ENCODE measurements at places on chromosomes 6 and 20. TPM values are rescaled to one million over a fixed set of nuclear protein-coding genes. Genes with fewer than 3 reads are reported as not detected.
A peak's percentile ranks its signal among the peaks of the same experiment; 100 is the strongest.

Gene CUTA
- 105 TPM for total RNA-seq

Gene NOX3
- total RNA-seq, result not detected

Gene SCRT2
- total RNA-seq, result not detected

GRCh38 chr6:146582857-146583256, 15.9 kb upstream of the ADGB start:
- no peaks in the 10 kb centered on the region for H3K27me3 ChIP-seq
- H3K27ac ChIP-seq, result no peak overlapping the region
- H3K4me3 ChIP-seq, result no peak overlapping the region
- DNase-seq, result peak; percentile 60
- no peaks in the 10 kb centered on the region for H3K36me3 ChIP-seq

DNA sequence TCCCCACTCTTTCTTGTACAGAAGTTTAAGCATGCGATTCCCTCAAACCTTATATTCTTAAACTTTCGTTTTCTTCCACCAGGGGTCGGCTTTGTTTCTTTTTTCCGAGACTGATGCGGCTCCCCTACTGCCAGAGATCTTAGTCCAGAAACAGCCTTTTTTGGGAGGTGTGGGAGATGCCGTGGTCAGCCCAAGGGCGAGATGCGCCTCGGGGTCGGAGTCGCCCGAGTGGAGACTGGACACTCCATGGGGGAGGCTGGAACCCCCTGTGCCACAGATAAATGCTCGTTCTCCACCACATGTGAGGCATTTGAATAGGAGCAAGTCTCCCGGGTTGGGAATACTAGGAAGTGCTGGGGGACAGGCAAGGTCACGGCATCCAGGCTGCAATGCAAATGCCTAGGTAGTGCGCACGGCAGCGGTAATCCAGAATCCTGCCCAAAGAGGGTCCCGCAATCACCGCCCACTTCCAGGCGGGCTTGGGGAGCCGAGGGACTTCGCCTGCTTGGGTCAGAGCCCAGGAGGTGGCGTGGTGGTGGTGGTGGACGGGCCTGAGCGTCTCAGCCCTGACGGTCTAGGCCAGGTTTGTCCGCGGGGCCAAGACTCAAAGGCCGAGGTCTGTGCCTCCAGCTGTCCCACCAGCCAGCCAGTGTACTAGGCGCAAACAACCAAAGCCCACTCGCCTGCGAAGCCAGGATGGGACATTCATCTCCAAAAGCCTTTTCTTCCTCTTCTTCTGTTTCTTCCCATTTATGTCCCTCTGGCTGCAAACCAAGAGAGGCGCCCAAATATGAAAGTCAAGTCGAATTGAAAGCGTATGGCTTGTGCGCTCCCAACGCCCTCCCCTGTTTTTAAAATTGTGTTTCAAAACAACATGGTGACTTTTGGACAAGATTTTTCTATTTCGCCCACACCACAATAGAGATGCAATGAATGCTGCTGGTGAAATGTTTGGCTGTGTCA, 39.3 kb upstream of the OSTM1 start:
- H3K27me3 ChIP-seq, result no peaks in the 10 kb centered on the region
- H3K27ac ChIP-seq, result no peak overlapping the region
- H3K36me3 ChIP-seq, result no peaks in the 10 kb centered on the region
- DNase-seq, result peak; percentile 50
- H3K4me3 ChIP-seq, result no peak overlapping the region
- no peaks in the 10 kb centered on the region for H3K4me1 ChIP-seq

DNA sequence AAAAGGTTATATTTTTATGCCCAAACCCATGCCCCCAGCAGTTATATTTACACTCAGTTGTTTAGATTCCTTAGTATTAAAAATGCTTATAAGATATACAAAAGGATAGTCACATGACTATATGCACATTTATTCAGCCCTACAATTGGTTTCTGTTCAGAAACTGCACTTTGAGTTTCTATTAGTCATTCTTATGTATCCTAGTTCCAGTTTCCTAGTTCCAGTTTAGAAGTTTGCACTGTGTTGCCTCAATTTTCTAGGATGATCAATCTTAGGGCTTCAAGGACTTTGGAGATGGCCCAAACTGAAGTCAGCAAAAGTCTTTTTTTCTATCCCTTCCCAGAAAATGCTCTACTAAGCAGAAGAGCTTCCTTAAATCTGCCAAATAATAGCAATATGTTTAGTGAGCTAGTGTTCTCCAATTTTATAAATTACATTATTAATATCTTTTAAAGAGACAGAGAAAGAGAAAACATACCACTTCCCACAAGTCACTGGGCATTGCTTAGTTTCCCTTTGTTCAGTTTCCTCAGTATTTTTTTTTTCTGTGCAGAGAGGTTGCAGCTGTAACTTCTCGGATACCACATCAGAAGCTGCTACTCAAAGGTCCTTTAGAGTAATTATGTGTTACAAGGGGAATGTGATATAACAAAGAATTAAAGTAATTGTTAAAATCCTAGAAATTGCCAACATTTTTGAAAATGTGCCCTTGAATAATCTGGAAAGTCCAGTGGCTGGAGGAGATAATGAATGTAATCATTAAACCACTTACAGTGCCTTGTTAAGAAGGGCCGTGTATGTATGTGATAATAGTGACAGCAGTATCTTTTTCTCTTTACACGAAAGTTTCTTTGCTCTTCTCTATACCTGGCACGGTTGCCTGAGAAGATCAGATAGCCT, 138.8 kb downstream of the KHDRBS2 start:
- H3K27me3 ChIP-seq, result no peaks in the 10 kb centered on the region
- no peaks in the 10 kb centered on the region for H3K4me1 ChIP-seq
- H3K4me3 ChIP-seq, result no peak overlapping the region
- DNase-seq, result no peak
- H3K27ac ChIP-seq, result no peak overlapping the region
- no peaks in the 10 kb centered on the region for H3K36me3 ChIP-seq

DNA sequence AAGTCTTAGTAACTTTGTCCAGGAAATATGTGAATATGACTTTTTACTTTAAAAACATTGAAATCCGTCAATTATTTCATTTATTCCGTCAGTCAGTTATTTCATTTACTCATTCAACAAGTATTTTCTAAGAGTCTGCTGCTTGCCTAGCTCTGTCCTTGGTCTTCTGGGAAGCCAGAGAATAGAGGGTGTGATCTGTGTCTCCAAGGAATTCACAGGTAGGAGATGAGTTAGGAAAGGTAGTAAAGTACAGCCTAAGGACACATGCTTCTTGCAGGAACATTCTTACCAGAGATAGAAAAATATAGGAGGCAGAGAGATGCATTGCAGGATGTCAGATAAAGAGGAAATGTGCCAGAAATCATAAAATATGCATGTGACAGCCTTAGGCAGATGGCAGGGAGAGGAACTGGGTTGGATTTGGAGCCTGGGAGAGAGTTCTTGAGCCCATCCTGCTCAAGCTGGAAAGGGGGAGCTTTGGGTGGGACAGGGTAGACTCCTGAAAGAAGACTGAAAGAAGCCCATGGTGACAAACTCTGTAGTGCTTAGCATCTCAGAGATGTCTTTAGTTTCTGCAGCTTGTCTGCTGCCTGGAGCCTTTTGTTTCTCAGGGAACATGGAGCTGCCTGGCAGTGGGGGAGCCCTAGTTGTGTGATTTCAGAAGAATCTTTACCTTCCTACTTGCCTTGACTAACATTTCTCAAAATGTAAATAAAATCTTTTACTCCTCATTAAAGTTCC, 3.5 kb downstream of the SH3BGRL2 start:
- no peaks in the 10 kb centered on the region for H3K27me3 ChIP-seq
- H3K36me3 ChIP-seq, result no peaks in the 10 kb centered on the region
- H3K27ac ChIP-seq, result no peak overlapping the region
- DNase-seq, result no peak
- H3K4me1 ChIP-seq, result no peaks in the 10 kb centered on the region

DNA sequence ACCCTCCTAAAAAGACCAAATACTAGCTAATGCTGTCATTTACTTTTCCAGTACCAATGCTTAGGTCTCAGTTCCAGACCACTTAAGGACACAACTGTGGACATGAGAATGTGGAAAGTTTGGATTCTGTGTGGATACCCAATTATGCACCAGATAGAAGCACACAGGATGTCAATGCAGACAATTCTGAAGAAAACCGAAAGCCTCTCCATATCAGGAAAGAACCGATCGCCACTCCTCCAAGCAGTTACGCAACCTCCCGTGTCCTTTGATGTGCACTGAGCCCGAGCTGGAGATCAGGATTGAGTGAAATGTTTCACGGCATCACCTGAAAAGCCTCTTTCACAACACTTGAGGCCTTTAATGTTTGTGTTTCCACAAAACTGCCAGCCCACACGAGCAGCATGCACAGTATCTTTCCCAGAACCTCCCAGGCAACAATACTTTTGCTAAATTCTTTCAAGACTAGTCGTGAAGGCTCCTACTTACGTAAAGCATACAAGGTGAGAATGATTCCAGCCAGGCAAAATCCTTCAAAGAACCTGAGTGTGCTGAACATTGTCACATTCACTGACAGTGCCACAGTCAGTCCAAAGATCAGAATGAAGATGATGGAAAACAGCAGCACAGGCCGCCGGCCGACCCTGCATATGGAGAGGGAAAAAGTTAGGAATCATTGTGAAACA, 47.0 kb downstream of the SLC22A23 start:
- peak; percentile 79 for DNase-seq
- peak overlapping the region; percentile 44 for H3K4me3 ChIP-seq
- no peaks in the 10 kb centered on the region for H3K36me3 ChIP-seq
- no peaks in the 10 kb centered on the region for H3K4me1 ChIP-seq
- no peaks in the 10 kb centered on the region for H3K27me3 ChIP-seq

DNA sequence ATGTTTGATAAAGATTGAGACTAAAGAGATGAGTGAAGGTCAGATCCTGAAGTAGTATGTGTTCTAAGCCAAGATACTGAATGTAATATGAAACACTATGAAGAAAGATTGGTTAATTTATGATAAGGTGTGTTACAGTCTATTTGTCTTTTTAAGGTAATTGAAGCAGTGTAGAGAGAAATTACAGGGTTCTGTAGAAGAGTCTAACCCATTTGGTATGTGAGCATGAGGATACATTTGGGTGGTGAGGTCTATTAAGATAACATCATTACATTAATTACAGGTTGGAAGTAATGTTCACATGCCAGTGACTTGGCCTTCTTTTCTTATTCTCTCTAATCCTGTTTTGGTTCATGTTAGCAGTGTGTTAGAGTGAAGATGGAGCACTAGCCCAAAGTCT, 61.4 kb downstream of the AFDN start:
- DNase-seq, result no peak
- H3K4me3 ChIP-seq, result no peak overlapping the region
- no peaks in the 10 kb centered on the region for H3K4me1 ChIP-seq
- no peaks in the 10 kb centered on the region for H3K27me3 ChIP-seq
- H3K27ac ChIP-seq, result no peak overlapping the region

GRCh38 chr20:53917145-53918019, 153.0 kb downstream of the BCAS1 start:
- no peaks in the 10 kb centered on the region for H3K27me3 ChIP-seq
- peak overlapping the region; percentile 90 for H3K27ac ChIP-seq
- H3K4me1 ChIP-seq, result peaks cover 10% of the 10 kb centered on the region
- DNase-seq, result peak; percentile 25
- no peak overlapping the region for H3K4me3 ChIP-seq
- no peaks in the 10 kb centered on the region for H3K36me3 ChIP-seq

GRCh38 chr20:32638848-32639247, 34.9 kb downstream of the C20orf203 start:
- no peaks in the 10 kb centered on the region for H3K4me1 ChIP-seq
- H3K4me3 ChIP-seq, result no peak overlapping the region
- no peak for DNase-seq
- no peaks in the 10 kb centered on the region for H3K36me3 ChIP-seq

GRCh38 chr6:142336183-142336582, 34.4 kb downstream of the ADGRG6 start:
- H3K36me3 ChIP-seq, result no peaks in the 10 kb centered on the region
- no peaks in the 10 kb centered on the region for H3K27me3 ChIP-seq
- DNase-seq, result no peak
- H3K4me3 ChIP-seq, result no peak overlapping the region
- no peak overlapping the region for H3K27ac ChIP-seq

GRCh38 chr6:132466952-132467351, 46.0 kb downstream of the STX7 start:
- peaks cover 92% of the 10 kb centered on the region for H3K36me3 ChIP-seq
- H3K27ac ChIP-seq, result no peak overlapping the region
- no peaks in the 10 kb centered on the region for H3K27me3 ChIP-seq

DNA sequence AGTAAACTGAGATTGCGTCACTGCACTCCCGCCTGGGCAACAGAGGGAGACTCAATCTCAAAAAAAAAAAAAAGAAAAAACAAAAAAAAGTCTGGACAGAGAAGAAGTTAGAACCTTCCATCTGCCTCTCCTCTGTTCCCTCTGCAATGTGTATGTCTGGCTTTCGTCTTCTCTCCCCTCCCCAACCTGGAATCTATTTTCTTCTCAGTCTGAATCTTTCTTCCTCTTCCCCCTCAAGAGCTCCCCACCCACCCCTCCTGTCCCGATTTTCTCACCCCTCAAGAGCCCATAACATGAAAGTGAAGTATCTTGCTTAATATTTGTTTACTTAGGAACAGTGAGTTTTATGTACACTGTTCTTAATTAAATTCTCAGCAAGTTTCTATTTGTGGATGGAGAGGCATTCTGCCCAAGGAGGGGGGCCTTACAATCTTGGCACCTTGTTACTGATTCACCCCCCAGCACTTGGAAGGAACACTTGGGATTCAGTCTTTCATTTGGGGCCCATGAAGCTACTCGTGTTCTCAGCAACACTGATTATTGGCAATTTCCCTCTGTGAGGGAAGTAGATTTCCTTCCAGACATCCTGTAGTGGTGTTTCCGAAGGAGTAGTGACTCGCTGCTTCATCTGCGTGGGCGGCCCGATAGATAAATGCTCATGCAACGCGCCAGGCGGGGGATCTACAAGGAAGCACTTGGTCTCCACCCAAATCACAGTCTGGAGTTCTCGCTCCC, 69.3 kb upstream of the SRSF6 start:
- DNase-seq, result no peak
- no peaks in the 10 kb centered on the region for H3K27me3 ChIP-seq
- H3K36me3 ChIP-seq, result no peaks in the 10 kb centered on the region
- H3K4me1 ChIP-seq, result no peaks in the 10 kb centered on the region

DNA sequence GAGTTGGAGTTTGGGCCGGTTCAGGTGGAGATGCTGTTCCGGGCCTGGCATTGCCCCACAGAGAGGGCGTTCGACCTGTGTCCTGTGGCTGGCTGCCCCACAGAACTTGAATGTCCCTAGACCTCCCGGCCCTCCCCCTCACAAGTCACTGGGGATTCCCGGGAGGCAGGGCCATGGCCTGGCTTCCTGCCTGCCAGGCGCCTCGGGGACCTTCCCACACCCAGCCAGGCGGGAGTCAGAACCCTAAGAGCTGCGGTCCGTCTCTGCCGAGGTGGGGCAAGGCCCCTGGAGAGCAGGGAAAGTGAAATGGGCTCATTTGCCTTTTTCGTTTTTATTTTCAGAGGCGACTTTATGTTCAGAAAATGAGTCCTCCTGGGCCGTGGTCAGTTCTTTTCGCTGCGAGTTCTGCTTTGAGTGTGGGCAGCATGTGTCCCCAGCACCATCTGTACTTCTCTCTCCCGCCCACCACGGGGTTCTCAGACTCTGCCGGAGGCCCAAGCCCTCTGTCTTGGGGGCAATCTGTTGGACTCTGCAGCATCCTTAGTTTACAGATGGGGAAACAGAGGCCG, 8.5 kb downstream of the RBM38 start:
- no peaks in the 10 kb centered on the region for H3K36me3 ChIP-seq
- no peaks in the 10 kb centered on the region for H3K27me3 ChIP-seq
- peak overlapping the region; percentile 72 for H3K27ac ChIP-seq
- H3K4me3 ChIP-seq, result no peak overlapping the region
- H3K4me1 ChIP-seq, result peaks cover 50% of the 10 kb centered on the region
